Ureter (tissue), 1 donor: ENCODE measurements at places on chromosomes 5 and 9. TPM values are rescaled to one million over a fixed set of nuclear protein-coding genes. Genes with fewer than 3 reads are reported as not detected.

LECT2 gene
- total RNA-seq: not detected

ANKHD1 gene
- 201 TPM for total RNA-seq

- DNase-seq: no peak
Measured at GRCh38 chr5:73304381-73304780, 131.4 kb downstream of the TMEM174 start.

DNA sequence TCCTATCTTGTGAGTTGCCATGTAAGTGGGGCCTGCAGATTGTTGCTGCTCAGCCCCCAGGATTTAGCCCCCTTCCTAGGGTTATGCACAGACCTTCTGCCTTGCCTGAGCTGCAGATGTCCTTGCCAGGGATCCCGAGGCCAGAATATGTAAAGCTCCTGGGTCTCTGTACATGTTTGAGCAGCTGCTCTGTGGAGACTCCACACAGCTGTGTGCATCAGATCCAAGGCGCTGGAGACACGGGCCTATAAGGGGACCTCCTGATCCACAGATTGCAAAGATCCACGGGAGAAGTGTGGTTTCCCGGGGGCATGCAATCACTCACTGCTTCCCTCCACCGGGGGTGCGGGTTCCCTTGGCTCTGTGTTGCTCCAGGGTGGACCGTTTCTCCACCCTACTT is 28.9 kb downstream of the TAF11L14 start:
- no peak for DNase-seq

DNA sequence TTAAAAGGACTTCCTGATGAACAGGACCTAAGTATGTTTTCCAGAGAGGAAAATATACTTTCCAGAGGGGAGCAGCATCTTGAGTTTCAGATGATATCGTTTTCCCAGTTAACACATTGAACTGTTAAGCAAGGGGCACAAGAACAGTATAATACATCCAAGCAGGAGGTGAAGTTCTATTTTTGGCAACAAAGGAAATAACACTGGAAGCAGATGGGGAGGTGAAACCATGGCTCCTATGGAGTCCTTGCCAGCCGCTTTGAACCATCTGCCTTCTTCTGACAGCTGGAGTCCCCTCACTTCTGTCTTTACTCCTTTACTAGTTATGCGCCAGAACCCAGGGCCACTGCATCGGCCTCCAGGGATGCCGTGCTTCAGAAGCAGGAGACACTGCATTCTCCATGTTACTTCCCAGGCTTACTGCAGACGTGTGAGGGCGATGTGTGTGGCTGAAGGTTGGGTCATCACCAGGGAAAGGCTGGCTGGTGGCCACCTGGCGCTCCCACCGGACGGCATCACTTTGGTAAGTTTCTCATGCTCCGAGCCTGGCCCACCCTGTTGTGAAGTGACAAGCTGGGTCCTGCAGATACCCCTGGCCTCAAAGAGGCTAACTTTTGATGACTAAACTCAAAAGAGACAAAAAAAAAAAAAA is 77.8 kb downstream of the TTLL11 start:
- DNase-seq: no peak
